CD4-positive, alpha-beta T cell treated with Interleukin-4 for 1 hour (primary cell): ENCODE measurements at places on chromosomes 11 and 22.

DNA sequence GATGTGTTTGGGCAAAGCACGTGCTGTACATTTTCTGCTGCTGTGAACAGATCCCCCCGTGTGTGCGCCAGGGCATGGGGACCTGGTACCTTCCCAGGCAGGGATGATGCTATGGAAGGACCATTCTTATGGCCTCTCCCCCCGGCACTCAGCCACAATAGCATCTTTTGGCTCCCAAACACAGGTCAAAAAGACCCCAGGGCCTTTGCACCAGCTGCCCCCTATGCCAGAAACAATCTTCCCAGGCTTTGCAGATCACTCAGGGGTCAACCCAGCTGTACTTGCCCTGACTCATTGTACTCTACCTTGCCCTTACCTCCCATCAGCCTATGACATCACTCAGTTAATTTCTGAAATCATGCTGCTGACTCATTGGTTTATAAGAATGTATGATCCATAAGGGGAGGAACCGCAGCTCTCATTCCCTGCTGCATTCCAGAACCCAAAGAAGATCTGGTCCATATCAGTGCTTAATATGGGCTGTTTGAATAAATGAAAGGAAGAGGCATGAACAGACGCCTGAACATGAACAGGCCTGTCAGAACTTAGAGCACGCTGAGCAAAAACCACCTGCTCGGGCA, 100.7 kb downstream of the CELSR1 start:
- DNase-seq: no peak

DNA sequence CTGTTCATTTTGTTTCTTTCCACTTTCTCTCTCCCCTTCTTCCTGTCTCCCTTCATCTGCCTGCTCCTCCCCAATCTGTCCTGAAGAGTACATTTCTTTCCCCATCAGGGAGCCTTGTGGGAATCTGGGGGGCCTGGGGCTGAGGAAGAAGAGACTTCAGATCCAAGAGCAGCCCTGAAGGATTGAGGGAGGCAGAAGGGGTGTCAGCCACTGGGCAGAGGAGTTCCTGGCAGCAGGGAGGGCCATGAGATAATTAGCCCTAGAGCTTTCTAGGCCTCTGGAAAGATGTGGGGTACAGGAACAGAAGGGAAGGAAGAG, 24.4 kb upstream of the OAF start:
- DNase-seq: no peak

GRCh38 chr22:16387088-16387487, 205.5 kb downstream of the CCT8L2 start:
- DNase-seq: no peak

GRCh38 chr11:116535994-116536393, 236.8 kb downstream of the BUD13 start:
- no peak for DNase-seq

DNA sequence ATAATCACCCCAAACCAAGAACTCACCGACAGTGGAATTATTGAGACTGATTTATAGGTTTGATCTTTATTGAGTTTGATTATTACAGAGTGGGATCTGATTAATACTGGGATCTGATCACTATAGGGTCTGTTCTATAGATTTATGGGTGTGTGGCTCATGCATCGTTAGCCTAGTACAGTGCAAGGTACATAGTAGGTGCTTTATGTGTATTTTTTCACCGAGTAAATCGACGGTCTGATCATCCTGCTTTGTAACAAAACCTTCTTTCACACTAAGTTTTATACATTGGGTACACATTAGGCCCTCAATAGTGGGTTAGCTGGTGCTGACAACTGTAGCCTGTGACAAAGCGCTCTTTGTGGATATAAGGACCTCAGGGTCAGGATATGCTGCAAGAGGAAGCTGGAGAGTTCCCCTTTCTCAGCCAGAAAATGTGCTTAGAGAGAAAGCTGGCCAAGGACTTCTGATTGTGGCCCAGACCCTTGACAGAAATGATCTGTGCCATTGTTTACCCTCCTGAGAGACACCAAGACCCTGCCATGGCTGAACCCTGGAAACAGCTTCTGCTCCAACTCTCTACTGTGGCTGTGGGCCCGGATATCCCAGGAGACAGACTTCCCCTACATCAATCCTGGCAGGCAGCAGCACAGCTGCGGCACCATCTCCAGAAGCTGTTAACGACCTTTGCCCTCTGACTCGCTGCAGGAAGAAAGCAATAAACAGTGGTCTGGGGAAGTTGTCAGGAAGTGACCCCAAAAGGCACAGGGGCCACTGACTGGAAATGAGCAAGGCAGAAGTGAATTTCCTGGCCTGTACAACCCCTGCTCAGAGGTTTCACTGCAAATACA, 16.1 kb upstream of the TPP1 start:
- DNase-seq: peak; percentile 22

DNA sequence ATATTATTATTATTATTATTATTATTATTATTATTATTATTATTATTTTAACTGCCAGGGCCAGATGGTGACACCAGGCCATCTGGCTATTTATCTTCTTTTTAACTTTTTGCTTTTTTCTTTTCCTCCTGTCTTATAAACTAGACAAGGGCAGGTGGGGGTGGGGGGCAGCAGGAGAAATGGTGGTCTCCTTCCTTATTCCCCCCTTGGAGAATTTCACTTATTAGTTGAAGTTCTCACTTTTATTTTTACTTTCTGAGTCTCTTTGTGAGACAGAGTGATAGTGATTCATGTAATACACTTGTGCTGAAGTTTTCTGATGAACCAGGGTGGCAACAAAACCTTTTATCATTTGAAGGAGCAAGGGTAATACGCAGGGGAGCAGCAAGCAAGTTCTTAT, 96.3 kb upstream of the ALKBH3 start:
- DNase-seq: no peak

- DNase-seq: no peak
These were observed 17.5 kb upstream of the ADSL start for GRCh38 chr22:40328546-40329456.
